Glutamatergic neuron (in vitro differentiated cells): ENCODE measurements at places on chromosomes 11 and 22. TPM values are rescaled to one million over a fixed set of nuclear protein-coding genes. Genes with fewer than 3 reads are reported as not detected.

CAPN5 gene
- total RNA-seq = 45.0 TPM

- peak overlapping the region; percentile 56 for H3K27ac ChIP-seq
- no peak overlapping the region for H3K4me3 ChIP-seq
- H3K4me1 ChIP-seq = peaks cover 43% of the 10 kb centered on the region
- no peak for DNase-seq
Measured at GRCh38 chr11:61529537-61530225, 21.1 kb downstream of the LRRC10B start.

DNA sequence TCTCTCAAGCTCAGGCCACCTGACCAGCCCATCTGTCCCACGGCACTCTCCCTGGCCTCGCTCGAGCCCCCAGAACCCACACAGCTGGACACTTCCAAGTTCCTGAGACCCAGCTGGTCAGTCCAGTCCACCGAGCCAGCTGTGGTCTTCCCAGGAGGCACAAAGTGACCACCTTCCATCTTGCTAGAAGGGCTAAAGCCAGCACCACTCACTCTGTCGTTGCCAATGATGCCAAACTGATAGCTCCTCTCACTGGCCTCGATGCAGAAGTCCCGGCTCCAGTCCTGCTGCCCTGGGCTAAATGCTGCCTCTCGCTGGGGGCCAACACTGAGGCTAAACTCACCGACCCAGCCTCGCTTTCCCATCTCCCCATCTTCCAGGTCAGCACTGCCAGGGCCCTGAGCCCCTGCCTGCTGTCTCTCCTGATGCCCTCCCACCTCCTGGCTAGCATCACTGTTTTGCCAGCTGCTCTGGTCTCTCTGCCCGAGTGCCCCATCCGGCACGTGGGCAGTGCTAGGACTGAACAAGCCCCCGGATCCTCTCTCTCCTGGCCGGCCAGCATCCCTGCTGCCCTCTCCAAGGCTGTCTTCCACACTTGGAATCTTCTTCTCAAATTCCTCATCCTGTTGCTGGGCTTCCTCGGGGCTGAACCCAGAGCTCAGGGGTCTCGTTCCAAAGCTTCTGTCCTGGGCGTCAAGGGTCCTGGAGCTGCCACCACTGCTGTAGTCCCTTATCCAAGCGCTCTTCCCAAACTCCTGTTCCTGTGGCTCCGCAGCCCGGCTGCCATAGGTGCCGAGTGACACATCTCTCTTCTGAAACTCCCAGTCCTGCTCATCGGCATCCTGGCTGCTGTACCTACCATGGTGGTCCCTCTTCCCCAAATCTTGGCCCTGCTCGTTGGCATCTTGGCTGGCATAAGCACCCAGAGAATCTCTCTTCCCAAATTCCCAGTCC, 15.4 kb downstream of the TNKS1BP1 start:
- H3K27ac ChIP-seq = peak overlapping the region; percentile 6
- H3K36me3 ChIP-seq = peaks cover 11% of the 10 kb centered on the region
- no peak for DNase-seq
- H3K4me3 ChIP-seq = peak overlapping the region; percentile 41
- H3K4me1 ChIP-seq = peaks cover 53% of the 10 kb centered on the region

DNA sequence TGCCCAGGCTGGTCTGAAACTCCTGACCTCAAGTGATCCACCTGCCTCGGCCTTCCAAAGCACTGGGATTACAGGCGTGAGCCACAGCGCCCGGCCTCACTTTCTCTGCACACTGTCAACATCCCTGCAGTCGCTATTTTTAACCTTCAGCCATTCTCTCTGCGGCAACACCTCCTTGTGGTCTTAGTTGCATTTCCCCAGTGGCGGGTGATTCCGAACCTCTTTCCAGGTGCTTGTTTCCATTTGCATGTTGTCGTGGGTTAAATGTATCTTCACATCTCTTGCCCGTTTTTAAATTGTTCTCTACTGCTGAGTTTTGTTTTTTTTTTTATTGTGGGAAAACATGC, 2.2 kb upstream of the SCT start:
- H3K27me3 ChIP-seq = peaks cover 12% of the 10 kb centered on the region
- DNase-seq = no peak
- peak overlapping the region; percentile 1 for H3K4me3 ChIP-seq
- H3K36me3 ChIP-seq = peaks cover 5% of the 10 kb centered on the region
- no peak overlapping the region for H3K27ac ChIP-seq
- H3K4me1 ChIP-seq = peaks cover 15% of the 10 kb centered on the region
